ENCODE measurements at places on chromosomes 1 and 21.

DNA sequence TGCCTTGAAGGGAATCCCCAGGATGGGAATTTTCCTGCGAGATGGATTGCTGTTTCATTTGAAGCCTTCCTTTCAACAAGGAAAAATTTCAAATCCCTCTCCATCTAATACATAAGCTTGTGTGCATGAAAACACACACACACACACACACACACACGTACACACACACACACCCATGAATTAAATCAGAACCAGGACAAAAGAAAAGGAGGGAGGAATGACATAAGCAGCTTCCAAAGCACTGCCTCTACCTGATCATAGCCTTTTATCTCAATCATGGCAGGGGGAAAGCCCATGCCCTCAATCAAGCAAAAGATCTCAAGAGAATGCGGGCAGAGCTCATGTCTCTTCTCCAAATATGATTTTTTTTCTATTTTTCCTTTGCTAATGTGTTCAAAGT lies 139.7 kb downstream of the SLC44A5 start:
- DNase-seq = no peak

DNA sequence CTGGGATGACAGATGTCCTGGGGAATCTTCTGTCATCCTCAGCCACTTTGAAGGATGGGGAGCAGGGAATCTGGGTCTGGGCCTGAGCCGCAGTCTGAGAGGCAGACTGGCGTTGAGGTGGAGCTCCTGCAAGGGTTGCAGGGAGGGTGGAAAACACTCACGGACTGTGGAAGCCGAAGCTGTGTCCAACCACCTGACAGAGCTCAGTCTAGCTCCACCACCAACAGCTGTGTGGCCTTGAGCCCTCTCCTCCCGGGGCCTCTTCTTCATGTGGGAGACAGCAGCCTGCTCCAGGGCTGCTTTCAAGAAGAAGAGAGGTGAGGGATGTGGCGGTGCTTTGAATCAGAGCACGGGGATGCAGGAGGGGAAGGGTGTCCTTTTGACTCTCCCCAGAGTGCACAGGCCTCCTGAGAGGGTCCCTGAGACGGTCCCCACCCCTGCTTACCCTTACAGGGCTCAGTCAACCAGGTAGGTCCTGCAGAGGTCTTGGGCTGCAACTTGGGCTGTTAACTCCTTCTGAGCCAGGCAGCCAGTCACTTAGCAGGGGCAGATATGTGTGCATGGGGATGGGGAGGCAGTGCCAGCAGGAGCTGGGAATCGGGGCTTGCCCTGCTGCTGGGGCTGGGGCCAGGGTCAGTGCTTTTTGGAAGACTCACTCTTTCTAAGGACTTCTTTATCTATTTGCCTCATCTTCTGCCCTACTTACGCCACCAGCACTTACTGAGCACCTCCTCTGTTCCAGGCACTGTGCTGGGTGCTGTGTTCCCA lies 216.3 kb downstream of the PTPRU start:
- DNase-seq = no peak

- DNase-seq = no peak
Observed at GRCh38 chr1:207956986-207957385, 46.1 kb upstream of the CD34 start.

DNA sequence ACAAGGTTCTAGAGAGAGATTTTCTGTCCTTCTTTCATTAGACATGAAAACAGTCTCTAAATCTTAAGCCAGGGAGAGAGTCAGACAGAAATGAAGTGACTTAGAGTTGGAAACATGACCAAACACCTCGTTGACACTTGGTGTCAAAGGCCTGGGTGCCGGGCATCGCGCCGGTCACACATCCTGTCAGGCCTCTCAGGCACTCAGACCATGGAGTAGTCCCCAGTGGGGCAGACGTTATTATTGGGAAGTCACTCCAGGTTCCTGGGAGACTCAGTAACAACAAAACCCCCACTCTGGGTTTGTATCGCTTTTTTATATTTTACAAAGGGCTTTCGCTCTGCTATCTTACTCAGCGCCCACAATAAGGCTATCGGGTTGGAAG lies 25.8 kb downstream of the KCNN3 start:
- DNase-seq = no peak

GRCh38 chr1:174871886-174872285 lies 127.9 kb upstream of the CACYBP start:
- DNase-seq = no peak

GRCh38 chr1:39409055-39409816 lies 82.2 kb upstream of the BMP8A start:
- peak; percentile 53 for DNase-seq

DNA sequence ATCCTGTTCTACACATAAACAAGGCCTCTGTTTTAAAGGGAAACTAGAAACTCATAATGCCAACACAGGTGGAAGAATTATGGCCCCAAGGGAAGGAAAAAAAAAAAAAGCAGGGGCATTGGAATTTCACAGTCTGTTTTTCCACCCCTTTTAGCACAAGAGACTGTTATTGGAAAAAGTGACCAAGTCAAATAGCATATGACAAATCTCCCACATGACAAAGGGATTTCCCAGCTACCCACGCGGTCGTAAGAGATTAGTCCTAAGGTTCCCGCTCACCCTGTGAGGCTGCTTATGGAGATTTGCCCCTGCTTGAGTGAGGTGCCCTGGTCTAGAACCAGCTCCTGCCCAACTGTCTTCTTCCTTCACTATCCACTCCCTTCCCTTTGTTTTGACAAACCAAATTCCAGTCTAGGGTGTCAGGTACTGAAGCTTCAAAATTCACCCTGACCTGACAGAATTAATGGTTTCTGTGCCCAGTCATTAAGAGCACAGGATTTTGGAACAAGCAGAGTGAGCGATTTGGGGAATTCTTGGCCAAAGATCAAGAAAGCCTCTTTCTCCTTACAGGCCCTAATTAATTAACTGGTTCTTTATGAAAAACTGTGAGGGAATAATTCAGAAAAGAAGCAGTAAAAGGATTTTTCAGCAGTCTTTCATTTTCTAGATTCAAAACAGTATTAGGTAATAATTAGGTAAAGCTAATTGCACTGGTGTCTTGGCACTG lies 107.3 kb downstream of the NMNAT2 start:
- DNase-seq = no peak

DNA sequence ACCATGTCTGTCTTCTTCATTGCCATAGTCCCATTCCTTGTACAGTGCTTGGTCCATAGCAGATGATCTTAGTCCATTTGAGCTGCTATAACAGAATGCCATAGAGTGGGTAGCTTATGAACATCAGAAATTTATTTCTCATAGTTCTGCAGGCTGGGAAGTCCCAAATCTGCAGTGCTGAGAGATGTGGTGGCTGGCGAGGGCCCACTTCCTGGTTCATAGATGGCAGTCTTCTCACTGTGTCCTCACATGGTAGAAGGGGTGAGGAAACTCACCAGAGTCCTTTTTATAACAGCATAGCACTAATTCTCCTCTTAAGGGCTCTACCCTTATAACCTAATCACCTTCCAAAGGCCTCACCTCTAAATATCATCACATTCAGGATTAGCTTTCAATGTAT lies 23.1 kb upstream of the RAP1A start:
- no peak for DNase-seq

- no peak for DNase-seq
Observed at GRCh38 chr21:33688353-33688752, 46.1 kb downstream of the ITSN1 start.

DNA sequence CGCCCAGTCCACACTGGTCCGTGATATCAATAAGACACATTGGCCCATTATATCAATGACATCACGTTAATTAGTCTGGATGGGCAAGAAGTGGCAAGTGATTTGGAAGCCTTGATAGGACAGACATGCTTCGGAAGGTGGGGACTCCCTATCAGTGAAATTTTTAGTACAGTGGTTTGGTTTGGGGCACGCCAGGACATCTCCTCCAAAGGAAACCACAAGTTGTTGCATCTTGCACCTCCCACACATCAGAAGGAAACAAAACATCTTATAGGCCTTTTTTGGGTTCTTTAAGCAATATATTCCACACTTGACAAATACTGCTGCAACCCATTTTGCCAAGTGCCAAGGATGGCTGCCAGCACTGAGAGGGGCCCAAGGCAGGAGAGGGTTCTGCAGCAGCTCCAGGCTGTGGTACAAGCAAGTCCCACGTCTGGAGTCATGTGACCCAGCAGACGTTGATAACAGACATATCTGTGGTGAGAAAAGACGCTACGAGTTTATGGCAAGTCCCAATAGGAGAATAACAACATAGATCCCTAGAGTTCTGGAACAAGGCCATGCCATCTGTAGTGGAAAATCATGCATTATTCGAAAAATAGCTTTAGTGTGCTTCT lies 95.3 kb upstream of the DISP3 start:
- no peak for DNase-seq

- DNase-seq = no peak
Observed at GRCh38 chr1:18642278-18643095, 11.8 kb downstream of the PAX7 start.

GRCh38 chr1:231515748-231516147 lies 12.7 kb upstream of the TSNAX start:
- DNase-seq = no peak

- no peak for DNase-seq
Observed at GRCh38 chr1:29602203-29602602, 365.9 kb downstream of the PTPRU start.

- no peak for DNase-seq
Observed at GRCh38 chr1:119052267-119052666, 64.1 kb upstream of the TBX15 start.

DNA sequence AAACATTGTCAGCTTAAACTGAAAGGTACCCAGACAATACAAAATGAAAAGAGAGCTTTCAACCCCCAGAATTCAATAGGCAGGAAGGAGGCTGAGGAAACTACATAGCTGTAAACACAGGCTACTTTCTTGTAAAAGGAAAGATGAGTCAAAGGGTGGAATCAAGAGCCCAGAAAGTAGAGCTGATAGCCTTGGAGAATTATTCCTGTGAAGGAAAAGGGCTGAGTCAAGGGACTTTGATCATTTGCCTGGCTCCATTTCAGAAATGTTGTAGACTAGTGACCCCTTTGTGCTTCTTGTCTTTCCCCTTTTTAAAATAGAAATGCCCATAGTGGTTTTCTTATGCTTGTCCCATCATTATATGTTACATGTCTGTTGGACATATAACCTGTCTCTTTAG lies 597.6 kb downstream of the ADGRL2 start:
- DNase-seq = no peak

DNA sequence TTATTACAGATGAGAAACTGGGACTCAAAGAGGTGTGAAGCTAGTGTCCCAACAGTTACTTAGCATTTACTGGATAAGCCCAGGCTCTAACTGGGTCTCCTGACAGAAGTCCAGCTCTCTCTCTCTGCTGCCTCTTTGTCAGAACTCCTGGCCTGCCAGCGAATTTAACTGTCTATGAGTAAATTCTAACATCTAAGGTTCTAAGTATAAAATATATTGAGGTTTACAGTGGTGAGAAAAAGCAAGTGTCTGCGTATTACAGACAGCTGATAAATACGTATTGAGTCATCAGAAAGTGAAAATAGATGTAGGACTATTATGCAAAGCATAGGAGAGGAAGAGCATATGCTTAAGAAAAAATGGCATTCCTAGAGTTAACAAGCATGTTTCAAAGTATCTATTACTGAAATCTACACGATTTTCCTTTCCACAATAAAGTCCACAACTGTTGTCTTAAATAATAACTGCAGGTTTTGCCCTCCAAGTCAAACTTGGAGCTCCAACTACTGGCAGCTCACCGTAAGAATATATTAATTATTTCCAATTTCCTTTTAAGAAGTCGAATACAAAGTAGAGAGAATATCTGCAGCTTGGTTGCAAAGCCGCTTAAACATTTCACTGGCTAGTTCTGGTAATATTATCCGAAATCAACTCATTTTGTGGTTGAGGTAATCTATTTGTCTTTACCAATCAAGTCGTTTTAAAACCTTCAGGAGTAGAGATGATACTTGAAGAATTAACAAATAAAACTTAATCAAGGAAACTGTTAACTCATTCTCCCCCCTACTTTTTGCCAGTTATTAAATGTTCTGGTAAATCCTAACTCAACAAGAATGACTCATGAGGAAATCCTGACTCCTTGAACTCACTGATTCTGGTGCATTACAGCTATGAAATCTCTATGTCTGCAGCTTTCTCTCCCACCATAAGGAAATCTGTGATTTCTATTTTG lies 1.4 kb upstream of the RGS2 start:
- no peak for DNase-seq

DNA sequence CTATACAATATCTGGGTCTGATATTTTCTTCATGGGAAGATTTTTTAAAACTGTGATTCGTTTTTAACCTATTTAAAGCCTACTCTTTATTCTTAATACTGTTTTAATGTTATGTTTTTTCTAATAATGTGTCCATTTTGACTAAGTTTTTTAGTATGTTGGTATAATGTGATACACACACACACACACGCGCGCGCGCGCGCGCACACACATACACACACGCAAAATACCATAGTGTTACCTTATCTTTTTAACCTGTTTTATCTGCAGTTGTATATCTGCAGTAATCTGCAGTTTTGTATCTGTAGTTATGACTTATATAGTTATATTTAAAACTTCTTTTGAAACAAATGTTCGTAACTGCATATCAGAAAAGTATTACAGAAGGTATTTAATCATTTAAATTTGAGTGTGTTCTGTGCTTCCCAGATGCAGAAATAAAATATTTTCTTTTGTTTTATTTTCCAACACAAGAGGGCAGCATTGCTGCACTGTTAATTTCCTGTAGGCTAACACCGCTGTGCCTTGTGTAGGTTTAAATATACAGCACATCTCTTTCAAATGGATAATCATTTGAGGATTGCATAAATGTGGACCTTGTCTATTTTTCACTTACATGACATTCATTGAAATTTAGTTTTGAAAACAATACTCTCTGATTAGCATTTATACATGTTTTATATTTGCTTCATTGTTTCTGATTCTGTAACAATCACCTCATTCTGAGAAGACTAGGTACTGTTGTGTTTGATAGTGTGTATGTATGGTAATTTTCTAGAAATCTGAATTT lies 166.1 kb downstream of the PDE4B start:
- DNase-seq = peak; percentile 12

DNA sequence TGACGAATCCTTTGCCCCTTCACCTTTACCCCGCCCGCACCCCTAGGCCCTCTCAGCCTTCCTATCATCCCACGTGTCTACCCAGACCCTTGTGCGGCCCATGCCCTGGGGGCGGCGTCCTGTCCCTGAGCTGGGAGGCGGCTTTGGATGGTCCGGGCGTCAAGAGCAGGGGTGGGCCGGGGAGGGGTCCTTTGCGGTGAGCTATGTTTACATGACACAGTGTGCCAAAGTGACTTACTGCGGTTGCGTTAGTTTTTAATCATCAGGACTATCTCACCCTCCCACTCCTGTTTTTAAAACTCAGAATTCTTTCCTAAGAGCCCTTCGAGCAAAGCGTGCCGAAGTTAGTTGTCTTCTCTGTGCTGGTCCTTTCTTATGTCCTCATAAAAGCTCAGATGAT lies 144.6 kb downstream of the PGBD5 start:
- DNase-seq = no peak

DNA sequence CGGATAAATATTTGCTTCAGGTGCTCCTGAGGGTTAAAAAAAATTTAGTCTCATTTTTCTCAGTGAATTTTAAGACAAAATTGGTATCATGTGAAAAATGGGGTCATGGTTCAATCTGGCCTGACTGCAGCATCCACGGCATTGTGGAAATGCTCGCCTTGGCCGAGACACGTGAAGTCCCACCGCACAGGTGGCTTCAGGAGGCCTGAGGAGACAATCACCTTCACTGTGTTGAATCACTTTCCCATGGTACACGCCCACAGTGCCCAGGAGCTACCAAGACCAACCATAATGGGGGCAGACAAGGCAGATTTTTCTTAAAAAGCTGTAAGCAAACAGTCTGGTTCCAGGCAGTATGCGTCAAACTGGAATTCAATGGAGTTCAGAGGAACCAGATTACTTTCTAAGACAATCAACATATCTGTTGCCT lies 11.0 kb upstream of the CPLANE2 start:
- DNase-seq = no peak

- DNase-seq = no peak
Observed at GRCh38 chr21:33703750-33704606, 61.7 kb downstream of the ITSN1 start.

- no peak for DNase-seq
Observed at GRCh38 chr1:209160230-209160629, 423.3 kb upstream of the CAMK1G start.
